T-helper 17 cell (primary cell): ENCODE measurements at places on chromosomes 2 and 18. TPM values are rescaled to one million over a fixed set of nuclear protein-coding genes. Genes with fewer than 3 reads are reported as not detected.

GRCh38 chr18:66895631-66896030, 291.7 kb upstream of the CDH19 start:
- H3K27me3 ChIP-seq: no peaks in the 10 kb centered on the region
- H3K36me3 ChIP-seq: no peaks in the 10 kb centered on the region
- no peak overlapping the region for H3K27ac ChIP-seq
- no peak for DNase-seq
- H3K4me3 ChIP-seq: no peak overlapping the region
- no peaks in the 10 kb centered on the region for H3K4me1 ChIP-seq

DNA sequence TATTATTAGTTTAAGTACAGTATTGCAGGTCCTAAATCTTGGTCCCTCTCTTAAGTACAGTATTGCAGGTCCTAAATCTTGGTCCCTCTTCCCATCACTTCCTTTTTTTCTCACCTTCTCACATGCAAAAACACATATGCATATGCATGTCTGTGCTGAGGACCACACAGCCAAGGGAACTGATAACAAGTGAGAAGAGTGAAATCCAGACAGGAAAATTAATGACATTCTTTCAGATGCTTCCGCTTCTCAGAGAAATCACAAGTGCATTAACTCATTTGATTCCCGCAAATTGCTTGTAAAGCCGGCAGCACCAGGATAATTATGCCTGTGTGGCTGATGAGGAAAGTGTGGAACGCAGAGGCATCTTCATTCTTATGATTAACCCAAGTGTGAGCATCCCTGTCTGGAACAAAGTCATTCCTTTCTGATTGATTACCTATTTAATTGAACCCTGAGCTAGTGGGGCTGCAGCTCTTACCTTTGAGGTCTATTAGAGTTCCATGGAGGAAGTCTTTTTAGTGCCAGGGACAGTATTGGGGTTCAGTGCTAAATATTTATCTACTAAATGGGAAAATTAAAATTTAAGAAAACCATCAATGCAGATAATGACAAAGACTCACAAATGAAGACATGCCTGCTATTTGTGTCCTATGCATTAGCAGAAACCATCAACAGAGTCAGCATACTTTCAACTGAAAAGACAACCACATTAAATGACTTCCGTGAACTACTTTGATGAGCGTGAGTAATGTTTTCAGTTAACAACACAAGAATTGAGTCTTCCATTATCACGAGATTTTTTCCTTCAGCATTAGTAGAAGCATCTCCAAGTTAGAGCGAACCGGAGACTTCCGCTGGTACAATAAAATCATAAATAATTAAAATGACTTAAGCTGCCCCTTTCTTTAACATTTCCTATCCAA, 220.4 kb upstream of the SLC35G4 start:
- H3K4me1 ChIP-seq: no peaks in the 10 kb centered on the region
- H3K27me3 ChIP-seq: no peaks in the 10 kb centered on the region
- no peak overlapping the region for H3K27ac ChIP-seq
- DNase-seq: no peak
- H3K36me3 ChIP-seq: no peaks in the 10 kb centered on the region
- H3K4me3 ChIP-seq: no peak overlapping the region

GRCh38 chr18:59783138-59783537, 85.9 kb upstream of the CCBE1 start:
- no peaks in the 10 kb centered on the region for H3K36me3 ChIP-seq
- no peaks in the 10 kb centered on the region for H3K4me1 ChIP-seq
- no peak for DNase-seq
- H3K27me3 ChIP-seq: peaks cover 11% of the 10 kb centered on the region
- H3K4me3 ChIP-seq: no peak overlapping the region

- no peak for DNase-seq
- H3K36me3 ChIP-seq: no peaks in the 10 kb centered on the region
- H3K4me1 ChIP-seq: no peaks in the 10 kb centered on the region
- no peaks in the 10 kb centered on the region for H3K27me3 ChIP-seq
- H3K27ac ChIP-seq: no peak overlapping the region
Measured at GRCh38 chr2:40173276-40173675, 278.6 kb downstream of the SLC8A1 start.

GRCh38 chr18:11927497-11927896, 19.4 kb upstream of the MPPE1 start:
- peaks cover 2% of the 10 kb centered on the region for H3K36me3 ChIP-seq
- H3K27ac ChIP-seq: no peak overlapping the region
- no peaks in the 10 kb centered on the region for H3K4me1 ChIP-seq
- no peak overlapping the region for H3K4me3 ChIP-seq
- DNase-seq: no peak
- H3K27me3 ChIP-seq: peaks cover 23% of the 10 kb centered on the region

MFSD2B gene
- 0.27 TPM for total RNA-seq

CCDC138 gene
- 2.2 TPM for total RNA-seq
